Tibial artery (tissue), 4 donors: ENCODE measurements at places on chromosomes 7 and 10.

DNA sequence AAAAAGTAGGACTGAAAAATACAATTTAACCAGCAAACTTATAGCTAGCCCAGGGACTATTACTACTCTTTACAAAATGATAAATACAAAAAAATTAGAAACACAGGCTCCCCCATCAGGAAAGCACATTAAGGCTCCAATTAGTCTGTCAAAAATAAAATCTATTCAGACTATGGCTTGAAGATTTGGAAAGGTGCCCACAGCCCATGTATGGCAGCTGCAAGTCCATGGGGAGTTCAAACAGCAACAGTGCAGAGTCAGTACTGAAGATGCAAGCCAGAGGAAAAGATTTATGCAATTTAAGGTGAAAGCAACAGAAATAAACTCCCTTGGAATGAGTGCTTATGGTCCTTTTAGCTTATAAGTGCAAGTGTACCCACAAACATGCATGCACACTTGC lies 29.7 kb downstream of the IMMP2L start:
- DNase-seq: no peak

- no peak for DNase-seq
Observed at GRCh38 chr10:31136930-31137885, 105.5 kb upstream of the ZNF438 start.

GRCh38 chr7:150846291-150847115 lies 5.8 kb upstream of the AOC1 start:
- no peak for DNase-seq

DNA sequence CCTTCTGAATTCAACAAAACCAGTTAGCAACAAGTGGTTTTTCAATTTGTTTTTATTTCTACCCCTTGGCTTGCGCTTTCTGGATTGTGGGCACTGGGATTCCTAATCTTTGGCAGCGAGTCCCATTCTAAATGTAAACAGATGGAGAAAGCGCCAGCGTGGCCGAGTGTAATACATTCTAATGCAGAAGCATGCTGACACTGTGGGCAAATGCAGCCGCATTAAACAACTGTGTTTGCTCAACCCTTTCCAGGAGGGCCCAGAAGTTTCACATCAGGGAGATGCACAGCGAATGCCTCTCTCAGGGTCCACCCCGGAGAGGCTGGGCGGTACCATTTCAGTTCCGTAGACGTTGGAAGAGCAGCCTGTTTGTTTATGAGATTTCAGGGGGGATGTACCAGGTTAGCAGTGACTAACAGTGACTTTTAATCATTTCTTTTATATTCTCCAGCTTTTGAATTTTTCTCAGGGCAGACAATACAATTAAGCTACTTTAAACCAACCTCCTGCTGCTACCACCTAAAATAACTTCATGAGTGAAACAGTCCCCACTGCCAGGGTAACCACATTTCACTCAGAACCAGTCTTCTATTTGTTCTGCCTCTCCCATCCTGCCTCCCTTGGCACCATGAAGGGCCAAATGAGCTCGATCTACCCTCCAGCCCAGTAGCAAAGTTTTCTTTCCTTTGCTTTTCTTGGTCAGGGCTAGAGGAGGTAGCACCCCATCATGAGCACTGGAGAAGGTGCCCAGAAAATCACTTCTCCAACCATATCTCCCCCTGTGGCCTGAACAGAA lies 164.2 kb upstream of the ITGB1 start:
- no peak for DNase-seq

DNA sequence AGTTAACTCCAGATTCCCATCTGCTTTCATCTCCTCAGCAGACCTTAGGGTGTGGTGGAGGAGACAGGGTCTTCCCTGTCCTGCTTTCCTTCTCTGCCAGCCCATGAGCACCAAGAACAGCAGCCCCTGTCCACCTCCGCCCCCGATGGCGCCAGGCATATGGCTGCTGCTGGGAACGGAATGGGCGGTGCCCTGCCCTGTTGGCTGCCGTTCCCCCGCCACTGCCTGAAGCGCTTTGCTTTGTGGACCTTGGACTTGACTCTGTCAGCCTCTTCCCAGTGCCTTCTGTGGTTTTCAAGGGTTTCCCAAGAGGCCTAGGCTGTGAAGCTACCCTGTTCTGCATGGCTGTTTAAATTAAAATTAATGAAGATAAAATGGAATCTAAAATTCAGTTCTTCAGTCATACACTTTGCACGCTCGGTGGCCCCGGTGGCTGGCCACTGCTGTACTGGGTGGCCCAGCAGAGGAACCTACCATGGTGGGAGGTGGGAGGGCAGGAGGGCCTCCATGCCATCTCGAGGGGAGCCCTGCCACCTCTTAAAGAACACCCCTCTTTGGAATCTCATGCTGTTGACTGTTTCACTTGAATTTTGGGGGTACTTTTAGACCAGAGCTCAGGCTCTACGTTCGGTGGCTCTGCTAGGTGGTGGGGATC lies 78.7 kb downstream of the NKX6-2 start:
- DNase-seq: no peak

DNA sequence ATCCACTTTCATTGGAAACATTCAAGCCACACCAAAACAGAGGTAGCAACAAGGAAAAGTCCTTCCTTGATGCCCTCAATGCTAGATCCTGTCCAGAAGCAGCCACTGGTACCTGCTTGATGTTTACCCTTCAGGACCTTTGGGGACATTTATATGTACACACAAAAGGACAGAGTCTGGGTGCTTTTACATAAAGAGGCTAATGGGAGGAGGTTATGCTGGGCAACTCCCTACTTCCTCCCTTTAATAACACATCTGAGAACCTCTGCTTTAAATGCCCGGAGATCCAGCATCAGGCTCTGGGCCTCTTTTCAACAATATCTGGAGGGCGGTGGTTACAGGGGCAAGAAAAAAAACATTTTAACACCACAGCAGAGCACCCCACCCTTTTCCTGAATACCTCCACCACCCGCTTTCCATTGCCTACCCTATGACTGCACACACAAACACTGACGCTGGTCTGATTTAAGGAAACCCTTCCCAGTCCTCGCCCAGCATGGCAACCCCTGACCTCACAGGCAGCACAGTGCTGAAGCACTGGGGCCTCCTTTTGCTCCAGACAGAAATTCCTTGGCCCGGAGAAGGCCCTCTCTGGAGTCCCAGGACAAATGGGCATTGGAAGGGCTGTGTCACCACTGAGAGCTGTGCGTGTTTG lies 39.3 kb upstream of the DUSP5 start:
- no peak for DNase-seq

DNA sequence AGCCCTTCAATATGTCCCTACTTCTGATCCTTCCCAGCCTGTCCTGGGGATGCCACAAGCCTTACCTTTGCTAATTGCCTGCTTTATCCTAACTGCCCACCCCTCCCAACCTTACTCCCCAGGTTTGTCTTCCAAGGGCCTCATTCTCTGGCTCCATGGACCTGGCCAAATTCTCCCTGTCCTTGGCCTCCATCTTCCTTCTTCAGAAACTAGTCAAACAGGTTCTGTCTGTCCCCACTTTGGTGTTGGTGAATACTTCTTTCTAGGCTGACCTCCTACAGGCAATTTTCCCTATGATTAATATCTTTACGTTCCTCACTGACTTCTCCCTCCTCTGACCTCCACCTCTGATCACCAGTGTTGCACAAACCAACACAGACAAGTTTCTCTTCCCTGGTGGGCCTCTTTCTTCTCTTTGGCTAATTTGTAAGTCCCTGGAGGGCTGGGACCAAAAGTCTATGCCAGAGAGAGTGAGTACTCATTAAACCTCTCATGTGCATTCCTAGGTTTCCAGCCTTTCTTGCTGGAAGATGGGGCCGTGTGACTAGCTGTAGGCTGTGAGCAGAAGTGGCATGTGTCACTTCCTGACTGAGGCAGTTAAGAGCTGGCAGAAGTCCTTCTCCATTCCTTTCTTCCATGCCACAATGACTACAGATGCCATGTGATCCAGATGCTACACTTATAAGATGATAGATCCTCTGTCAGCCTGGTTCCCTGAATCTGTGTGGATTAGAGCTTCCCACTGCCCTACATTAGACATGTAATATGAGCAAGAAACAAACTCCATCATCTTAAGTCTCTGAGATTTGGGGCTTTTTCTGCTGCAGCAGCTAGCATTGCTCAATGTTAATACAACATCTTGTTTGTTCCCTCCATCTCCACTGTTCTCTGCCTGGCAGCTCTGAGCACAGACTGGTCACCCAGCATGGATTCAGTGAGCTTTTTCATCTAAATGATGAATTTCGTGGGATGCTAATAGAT lies 382.7 kb downstream of the RPS24 start:
- peak; percentile 27 for DNase-seq

DNA sequence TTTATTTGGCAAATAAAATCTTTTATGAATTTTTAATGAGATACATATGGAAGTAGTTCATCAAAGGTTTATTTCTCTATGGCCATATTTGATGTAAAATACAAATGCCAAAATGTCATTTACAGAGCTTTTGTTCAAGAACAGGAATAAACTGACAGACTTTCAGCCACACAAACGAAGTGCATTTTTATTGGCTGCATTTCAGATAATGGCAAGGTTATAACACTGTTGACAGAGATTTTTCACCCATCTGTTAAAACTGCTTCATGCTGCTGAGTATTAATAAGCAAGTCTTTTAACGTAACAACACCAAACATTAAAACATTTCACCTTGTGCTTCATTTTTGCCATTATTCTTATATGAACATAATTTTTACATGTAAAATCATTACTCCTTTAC lies 254.4 kb downstream of the ANKRD7 start:
- DNase-seq: no peak

DNA sequence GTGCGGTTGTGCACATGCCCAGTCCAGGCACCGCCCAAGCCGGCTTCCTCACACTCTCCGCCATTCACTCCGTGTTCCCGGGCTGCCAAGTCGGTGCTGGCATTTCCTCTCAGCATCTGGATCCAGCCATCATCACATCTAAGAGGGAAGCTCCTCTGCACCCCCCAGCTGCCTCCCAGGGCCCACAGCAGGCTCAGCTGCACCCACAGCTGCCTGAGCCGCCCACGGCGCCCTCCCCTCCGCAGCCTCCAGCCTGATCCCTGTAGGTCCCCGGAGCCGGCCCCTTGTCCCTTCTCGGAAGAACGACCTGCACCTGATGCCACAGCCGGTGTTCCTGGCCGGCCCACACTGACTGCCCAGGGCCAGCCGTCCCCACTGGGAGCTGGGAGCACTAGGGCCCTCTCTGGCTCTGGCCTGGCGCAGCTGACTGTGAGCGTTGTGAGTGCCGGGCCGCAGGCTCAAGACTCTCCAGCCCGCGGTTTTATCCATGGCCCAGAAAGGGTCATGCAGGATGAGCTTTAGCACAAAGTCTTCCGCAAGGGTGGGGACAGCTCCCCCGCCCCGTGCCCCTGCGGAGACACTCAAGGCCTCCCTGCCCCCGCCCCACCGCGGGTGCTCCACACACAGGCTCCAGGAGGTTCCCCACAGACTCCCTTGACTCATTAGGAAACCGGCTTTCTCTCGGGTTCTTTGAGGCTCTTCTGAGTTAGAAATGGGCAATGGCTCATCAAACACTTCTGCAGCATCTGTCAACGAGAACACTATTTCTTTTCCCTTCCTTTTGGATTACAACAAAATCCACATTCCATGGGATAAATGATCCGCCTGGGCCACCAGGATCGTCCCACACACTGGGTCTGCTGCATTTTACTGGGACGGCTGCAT lies 31.2 kb downstream of the CFAP46 start:
- no peak for DNase-seq

DNA sequence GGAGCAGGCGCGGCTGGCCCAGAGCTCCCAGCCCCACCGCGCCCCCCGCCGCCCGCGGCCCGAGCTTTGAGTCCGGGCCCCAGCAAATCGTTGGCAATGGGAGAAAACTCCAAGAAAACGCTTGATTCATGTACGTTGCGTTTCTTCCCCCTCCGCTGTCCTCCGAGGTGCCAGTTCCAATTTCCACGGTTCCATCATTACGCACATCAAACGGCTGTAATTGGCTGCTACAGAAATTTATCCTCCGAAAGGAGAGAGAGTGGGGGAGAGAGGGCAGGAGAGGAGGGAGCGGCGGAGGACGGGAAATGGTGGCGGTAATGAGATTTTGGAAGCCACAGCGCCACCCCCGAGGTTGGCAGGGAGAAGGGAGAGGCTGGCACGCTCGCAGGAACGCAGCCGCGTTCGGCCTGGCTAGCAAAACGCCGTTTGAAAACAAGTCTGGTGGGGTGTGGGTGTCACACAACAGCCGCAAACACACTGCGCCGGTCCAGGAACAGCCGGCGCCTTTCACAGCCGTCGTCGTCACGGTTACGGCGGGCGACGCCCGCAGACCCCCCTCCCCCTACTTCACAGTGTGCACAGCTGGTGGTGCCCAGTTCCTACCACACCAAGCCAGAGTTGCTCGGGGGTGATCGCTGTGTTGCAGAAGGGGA lies 57.5 kb downstream of the UNCX start:
- no peak for DNase-seq

GRCh38 chr10:48444266-48444665 lies 137.8 kb downstream of the MAPK8 start:
- no peak for DNase-seq
